T-helper 1 cell (primary cell): ENCODE measurements at places on chromosomes 13 and 19.

GRCh38 chr13:36107521-36107920 is 23.7 kb downstream of the DCLK1 start:
- no peak for DNase-seq

DNA sequence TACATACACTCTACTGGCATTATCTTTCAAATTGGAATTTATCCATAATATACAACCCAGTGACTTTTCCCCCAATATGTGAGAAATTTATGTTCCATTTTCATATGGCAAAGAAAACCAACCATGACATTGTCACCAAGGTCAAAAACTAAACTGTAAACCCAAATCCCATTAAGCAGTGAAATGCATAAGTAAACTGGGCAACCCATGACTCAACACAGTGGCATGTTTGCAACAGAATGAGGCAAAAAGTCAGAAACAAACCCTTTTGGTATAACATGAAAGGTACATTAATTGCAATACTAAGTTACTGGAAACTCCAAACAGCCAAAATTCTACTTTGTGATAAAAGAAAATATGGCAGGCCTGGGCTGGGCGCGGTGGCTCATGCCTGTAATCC is 4.9 kb downstream of the ZNF878 start:
- no peak for DNase-seq

GRCh38 chr19:53333066-53333462 is 485 bp upstream of the ZNF845 start:
- DNase-seq = no peak

DNA sequence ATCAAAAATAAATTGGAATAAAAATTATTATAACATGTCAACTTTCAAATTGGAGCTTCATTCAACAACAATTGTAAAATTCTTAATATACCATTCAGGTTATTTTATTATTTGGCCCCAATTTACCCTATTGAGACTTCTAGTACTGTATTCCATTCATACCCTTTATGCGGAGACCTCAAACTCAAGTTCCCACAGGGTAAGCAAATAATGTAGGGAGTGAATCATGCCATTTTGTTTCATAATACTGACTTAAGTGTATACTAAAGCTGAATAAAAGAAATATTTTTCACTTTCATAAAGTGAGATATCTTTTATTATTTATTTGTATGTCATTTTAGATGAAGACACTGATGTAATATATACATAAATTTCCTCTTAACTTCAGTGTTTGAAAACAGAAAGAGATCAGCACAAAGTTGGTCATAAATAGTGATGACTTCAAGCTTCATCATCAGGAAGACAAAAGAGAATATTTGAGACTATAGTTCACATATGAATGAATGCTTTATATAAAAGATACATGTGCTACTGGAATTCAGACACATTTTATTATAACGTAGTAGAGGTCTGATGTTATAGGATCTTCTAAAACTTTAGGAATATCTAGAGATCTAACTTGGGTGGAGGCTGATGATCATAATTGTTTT is 894.4 kb upstream of the PCDH9 start:
- no peak for DNase-seq

GRCh38 chr13:113724016-113724758 is 34.8 kb upstream of the TMEM255B start:
- DNase-seq = no peak
